ENCODE measurements at places on chromosomes 7 and 10.

GRCh38 chr7:119197877-119198527, 973.5 kb downstream of the ANKRD7 start:
- no peak for DNase-seq

DNA sequence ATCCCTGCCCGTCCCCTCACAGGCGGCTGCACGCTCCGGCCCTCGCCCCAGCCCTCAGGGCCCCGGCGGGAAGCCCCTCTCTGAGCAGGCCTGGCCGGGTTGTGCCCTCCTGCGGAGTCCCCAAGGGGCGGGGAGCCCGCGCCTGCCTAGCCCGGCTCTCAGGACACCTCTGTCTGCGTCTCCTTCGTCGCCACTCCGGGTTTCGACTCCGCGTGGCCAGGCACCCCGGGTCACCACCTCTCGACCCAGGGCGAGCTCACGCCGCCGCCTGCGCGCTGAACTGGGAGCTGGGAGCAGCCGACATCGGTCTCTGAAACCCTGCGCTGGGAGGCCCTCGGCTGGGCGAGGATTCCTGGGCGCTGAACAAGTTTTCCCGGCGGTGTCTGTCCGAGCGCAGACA, 6.2 kb upstream of the OGDHL start:
- DNase-seq, result no peak

GRCh38 chr7:43071604-43072003, 40.8 kb upstream of the HECW1 start:
- DNase-seq, result no peak

DNA sequence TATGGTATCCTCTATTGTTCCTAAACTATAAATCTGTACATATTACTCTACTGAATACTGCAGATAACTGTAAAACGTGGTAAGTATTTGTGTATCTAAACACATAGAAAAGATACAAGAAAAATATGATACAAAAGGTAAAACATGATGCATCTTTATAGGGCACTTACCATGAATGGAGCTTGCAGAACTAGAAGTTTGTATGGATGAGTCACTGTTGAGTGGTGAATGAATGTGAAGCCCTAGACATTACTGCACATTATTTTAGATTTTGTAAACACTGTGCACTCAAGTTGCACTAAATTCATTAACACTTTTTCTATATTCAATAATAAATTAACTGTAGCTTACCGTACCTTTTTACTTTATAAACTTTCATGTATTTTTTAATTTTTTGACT, 357.5 kb downstream of the ZWINT start:
- no peak for DNase-seq

DNA sequence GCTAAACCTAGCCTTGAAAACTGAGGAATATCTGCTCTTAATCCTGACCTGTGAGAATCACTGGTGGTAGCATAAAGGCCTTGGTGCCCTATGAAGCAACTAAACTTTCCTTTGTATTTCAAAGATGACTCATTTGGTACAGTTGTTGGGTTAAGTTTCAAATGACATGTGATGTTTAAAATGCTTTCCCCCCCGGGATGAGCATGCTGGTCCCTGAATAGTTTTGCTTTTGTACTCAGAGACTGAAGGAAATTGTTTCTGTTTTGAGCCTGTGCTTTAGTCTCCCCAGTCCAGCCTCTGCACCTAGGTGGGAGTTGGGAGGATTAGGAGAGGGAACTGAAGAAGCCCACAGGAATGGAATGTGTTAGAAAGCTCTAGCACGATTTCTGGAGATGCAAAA, 258.9 kb upstream of the NPY start:
- DNase-seq, result no peak

GRCh38 chr10:100697070-100697469, 48.3 kb upstream of the PAX2 start:
- DNase-seq, result no peak

DNA sequence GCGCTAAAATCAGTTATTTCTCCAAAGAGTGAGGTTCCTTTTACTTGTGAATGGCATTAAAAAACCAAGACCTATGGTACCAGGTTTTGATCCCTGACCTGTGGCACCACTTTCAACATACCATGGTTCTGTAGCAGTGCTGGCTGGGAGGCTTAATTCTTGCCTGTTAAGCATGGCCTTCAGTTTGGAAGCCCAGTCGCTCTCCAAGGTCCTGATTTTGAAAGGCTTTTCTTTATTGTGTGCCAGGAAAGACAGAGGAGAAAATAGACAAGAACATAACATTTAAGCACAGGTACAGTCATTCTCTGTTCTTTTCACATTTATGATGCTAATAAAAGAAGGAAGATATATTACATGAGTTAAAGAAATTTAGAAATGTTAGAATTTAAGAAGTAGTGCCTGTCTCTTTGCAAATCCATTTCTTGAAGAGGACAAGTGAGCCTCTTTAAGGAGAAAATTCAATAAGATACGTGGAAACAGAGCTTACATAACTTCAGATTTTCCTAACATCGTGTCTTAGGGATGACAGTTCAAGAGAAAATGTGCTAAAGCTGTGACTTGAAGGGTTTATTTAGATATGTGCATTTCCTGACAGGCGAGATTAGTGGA, 357.6 kb downstream of the DPP6 start:
- no peak for DNase-seq

- DNase-seq, result no peak
Measured at GRCh38 chr7:84236398-84236797, 41.8 kb upstream of the SEMA3A start.

- no peak for DNase-seq
Measured at GRCh38 chr10:14374745-14375445, 44.2 kb upstream of the FRMD4A start.

DNA sequence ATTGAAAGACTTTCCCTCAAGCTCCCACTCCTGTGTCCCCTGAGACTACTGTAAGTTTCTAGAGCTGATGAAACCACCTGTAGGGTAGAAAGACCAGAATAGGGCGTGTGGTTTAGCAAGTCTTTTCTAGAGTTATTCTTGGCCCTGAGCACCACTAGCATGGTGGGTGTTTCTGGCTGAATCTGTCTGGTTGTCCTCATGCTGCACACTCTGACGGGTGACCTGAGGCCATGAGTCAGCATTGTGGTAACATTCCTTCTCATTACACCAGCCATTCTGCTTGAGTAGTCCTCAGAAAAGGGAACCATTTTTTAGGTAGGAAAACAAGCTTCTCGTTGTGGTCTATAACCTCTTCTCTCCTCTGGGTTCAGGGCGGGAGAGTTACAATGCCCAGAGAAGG, 250.3 kb downstream of the SNX13 start:
- DNase-seq, result no peak

DNA sequence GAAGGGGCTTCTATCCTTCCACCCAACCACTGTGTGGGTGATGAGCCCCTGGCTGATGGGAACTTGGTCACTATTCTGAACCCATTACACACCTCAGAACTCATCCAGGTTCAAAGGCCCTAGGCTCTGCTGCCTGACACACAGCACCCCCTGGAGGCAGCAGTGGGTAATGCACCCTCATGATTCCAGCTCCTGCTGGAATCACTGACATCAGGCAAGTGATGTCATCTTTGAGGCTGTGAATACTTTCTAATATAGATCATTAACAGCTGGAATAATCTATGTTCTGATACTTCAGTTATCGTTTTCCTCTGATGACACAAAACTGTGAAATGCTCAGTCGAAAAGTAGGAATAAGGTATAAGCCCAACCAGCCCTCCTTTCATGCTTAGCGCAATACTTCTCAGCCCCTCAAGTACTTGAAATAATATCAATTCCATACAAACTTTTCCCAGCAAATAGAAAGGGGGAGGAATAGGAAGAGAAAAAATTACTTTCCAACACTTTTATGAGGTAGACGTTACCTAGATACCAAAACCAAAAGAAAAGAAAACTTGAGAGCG, 7.5 kb upstream of the RBP3 start:
- peak; percentile 79 for DNase-seq

DNA sequence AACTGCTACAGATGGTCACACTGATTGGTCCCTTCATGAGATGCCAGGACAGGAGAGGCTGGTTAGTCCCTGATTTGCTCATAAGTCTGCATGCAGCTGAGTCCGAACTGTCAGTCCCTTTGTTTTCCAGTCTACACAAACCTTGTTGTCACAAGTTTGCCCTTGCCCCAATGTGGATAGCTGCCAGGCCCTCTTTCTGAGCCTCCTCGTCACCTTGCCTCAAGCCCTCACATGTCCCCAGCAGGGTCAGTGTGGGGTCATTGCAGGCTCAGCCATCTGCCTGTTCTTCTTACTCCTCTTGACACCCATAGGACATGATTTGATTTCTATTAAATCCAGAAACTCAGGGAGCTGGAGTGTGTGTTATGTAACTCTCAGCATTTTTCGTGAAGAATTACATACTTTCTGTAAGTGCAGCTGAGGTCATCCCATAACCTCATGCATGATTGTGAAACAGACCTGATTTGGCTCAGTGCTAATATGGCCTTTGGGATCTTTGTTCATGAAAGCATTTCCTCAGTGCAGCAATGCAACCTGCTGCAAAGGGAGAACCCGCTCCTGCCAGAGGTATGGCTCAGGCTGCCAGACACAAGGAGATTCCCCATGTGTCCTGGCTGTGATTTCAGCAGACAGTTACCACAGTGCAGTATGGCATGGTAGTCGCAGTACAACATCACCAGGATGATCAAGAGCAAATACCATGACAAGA, 70.0 kb upstream of the ZMIZ2 start:
- DNase-seq, result no peak

DNA sequence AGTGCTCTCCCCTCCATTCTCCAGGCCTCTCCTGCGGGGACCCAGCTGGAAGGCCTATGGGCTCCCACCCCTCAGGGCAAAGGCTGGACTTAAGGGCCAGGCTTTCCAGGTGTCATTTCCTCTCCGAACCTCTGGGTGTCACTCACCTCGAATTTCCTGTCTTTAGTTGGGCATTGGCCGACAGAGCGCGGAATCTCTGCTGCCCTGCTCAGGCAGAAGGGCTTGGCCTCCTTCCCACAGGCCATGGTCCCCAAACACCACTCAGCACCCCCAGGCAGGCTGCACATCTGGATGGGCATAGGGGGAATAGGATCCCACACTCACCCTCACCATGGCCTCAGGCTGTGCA, 212.9 kb downstream of the CCSER2 start:
- DNase-seq, result no peak

GRCh38 chr10:80611481-80612185, 73.9 kb downstream of the SH2D4B start:
- no peak for DNase-seq

DNA sequence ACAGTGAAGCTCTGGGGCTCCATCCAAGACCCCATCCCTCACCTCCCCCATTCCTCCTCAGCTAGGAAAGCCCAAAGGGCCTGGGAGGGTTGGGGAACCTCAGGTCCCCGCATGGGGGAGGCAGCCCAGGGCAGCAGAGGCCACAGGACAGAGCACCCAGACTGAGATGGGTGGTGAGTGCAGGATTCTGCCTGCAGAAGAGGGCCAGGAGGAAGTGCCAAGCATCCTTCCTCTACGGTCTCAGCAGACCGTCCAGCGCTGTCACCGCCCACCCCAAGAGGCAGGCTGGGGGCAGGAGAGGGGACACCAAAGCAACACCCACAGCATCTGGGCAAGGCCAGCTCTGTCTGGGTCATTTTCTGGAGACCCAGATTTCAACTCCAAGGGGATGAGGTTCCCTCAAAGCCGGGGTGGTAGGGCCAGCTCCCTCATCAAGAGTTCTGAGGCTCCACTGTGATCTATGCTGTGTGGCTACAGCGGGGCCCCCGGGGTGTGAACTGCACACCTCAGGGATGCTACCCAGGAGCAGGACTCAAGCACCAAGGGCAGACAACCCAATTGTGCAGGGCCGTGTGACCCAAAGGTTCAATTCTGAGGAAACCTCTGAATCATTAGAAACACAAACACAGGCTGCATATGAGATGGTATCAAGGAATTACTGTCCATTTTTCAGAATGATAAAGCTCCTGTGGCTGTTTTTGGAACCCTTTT, 46.8 kb downstream of the CAMK2B start:
- DNase-seq, result no peak

- no peak for DNase-seq
Measured at GRCh38 chr7:74028321-74028838, 407 bp downstream of the ELN start.

DNA sequence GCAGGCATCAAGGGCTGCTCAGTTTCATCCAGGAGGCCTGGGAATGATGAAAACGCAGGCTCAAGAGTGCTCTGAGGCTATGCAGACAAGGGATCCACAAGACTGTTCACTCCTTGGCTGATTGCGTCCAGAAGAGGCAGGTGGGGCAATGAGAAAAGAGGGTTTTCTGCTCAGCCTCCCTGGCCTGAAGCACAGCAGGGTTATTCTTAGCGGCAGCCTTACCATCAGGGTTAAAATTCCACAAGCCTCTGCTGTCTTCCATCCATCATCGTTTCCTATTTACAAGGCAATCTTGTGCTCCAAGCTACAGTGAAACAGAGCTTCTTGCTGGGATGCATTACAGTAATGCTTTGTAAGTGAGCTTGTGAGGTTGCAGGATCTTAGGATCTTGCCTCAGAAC, 129.4 kb upstream of the SHH start:
- no peak for DNase-seq

DNA sequence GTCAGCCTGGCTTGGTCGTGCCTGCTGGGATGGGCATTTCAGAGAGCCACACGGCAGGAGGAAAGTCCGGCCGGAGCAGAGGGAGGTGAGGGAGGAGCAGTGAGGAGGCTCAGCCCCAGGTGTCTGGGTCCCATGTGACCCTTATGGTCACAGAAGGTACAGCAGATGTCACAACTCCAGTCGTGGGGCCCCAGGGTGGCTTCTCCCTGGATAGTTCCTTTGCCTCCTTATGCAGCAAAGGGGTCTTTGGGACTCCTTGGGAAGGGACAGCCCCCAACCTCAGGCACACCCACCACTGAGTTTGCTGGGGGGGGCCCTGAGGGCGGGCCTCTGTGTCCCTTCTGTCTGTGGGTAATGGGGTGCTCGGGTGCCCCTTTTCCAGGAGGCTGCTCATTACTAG, 19.6 kb upstream of the PRKAG2 start:
- no peak for DNase-seq

- DNase-seq, result no peak
Measured at GRCh38 chr7:24932815-24933214, 47.2 kb downstream of the OSBPL3 start.

DNA sequence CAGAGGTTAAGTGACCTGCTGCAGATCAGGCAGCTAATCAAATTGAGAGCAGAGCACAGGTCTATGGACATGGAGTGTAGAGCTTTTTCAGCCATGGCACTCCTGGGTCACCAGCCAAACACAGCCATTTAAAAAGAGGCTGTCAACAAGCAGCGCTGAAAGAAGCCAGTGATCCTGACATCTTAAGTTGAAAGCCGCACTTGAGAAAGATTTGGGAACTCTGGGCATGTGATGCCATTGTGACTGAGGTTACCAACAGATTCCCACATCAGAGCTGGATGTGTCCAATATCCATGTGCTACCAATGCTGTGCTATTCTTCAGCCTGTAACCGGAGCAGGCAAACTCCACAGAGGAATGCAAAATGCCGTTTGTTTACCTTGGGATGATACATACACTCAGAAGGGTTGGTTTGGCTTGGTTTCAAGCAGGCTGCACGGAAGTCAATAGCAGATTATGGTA, 56.2 kb upstream of the ABLIM1 start:
- no peak for DNase-seq

DNA sequence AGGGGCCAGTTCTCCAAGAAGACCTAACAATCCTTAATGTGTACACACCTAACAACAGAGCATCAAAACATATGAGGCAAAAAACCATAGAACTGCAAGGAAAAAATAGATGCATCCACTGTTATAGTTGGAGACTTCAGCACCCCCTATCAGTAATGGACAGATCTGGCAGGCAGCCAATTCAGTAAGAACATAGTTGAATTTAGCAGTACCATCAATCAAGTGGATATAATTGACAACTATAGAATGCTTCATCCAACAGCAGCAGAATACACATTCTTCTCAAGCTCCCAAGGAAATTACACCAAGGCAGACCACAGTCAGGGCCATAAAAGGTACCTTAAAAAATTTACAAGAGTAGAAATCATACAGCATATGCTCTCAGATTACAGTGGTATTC, 42.2 kb downstream of the POLL start:
- DNase-seq, result no peak
